ENCODE measurements at places on chromosomes 6 and 20.

DNA sequence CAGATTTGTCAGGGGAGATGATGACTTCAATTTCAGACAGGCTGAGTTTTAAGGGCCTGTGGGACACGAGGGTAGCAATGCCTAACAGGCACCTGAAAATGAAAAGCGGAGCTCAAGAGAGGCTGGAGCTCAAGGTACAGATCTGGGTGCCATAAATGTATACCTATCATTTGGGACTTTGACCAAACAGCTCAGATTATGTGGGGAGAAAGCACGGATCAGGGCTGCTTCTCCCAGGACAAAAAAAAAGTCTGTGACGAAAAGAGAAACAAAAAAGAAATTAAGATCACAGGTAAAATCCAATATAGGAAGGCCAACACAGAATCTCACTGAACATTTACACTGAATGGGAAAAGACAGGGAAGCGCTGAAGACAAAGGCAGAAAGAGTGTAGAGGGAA is 1.9 kb downstream of the PRELID3B start:
- no peak for DNase-seq

- DNase-seq, result no peak
These were observed 138.0 kb upstream of the RREB1 start for GRCh38 chr6:6969761-6970223.

DNA sequence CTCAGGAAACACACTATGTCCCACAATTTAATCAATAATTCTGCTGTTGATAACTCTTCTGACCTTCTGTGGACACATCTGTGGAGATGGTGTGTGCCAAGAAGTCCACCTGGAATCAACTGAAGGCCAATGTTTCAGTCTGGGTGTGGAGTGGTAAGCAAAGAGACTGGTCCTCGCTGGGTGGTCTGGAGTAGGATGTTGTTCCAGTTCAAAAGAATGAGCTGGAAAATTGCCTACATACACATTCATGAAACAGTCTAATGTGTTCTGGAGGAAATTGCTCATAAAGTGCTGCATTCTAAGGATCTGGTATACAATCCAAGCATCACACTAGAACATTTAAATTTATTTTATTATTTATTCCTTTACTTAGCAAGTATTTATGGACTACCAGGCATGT is 33.9 kb upstream of the TBX18 start:
- no peak for DNase-seq

DNA sequence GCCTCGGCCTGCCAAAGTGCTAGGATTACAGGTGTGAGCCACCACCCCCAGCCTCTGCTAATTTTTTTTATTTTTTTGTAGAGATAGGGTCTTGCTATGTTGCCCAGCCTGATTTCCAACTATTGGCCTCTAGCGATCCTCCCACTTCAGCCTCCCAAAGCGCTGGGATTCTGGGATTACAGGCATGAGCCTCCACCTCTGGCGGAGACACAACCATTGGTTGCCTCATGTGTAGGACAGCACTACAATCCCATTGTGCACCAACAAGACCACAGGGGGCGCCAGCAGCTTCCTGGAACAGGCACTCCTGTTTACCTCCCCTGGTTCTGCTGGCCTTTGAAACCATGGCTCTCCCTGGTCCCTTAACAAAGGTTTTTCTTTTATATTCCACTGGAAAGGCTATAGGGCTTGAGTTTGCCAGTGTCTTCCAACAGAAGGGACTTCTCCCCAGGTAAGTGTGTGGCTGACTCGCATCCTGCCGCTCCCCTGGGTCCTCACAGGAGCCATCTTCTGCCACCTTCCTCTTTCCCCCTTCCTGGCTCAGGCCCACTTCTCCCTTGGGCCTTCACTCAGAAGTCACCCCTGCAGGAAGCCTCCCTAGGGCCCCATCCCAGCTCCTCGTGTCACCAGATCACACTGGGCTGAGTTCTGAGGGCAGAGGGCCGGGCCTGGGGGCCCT is 39.2 kb upstream of the TLDC2 start:
- DNase-seq, result no peak

Measured in T follicular helper cell (primary cell).